ENCODE measurements at places on chromosomes 16 and 17.
A peak's percentile ranks its signal among the peaks of the same experiment; 100 is the strongest.

DNA sequence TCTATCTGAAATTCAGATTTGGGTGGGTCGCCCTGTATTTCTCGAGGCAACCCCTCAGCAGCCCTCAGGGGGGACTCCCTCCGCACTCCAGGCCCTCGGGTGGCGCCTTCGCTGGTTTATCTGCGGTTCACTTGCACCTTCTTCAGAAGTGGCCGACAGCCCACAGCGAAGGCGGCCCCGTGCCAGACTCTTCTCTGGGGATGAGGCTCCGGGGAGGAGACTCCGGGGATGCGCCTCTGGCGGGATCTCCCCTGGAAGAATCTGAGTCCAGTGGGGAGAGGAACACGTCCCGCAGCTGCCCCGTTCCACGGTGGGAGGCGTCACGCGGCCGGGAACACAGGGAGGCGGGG, 63.9 kb upstream of the DNAJA2 start:
- no peak for DNase-seq

GRCh38 chr17:44971776-44972483, 3.8 kb upstream of the C1QL1 start:
- DNase-seq: no peak

DNA sequence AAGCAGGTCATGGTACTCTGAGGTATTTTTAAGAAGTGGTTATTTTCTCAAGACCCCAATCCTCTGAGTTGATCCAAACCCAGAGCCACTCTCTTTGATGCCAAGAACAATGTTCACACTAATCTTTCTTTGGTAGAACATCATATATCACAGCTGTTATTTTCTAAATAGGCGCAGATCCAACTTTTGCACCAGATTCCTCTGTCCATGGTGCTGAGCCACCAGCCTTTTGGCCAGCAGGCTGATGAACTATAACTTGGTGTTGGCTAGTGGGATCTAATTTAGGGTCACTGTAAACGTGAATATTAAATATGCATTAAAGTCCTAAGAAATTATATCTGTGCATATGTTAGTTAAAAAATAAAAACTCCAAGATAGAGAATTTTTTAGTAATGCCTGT, 7.0 kb upstream of the ZKSCAN2 start:
- no peak for DNase-seq

- DNase-seq: peak; percentile 26
Measured at GRCh38 chr17:9436630-9437029, 139.0 kb downstream of the STX8 start.

- DNase-seq: no peak
Measured at GRCh38 chr16:1650131-1650530, 27.9 kb upstream of the JPT2 start.

DNA sequence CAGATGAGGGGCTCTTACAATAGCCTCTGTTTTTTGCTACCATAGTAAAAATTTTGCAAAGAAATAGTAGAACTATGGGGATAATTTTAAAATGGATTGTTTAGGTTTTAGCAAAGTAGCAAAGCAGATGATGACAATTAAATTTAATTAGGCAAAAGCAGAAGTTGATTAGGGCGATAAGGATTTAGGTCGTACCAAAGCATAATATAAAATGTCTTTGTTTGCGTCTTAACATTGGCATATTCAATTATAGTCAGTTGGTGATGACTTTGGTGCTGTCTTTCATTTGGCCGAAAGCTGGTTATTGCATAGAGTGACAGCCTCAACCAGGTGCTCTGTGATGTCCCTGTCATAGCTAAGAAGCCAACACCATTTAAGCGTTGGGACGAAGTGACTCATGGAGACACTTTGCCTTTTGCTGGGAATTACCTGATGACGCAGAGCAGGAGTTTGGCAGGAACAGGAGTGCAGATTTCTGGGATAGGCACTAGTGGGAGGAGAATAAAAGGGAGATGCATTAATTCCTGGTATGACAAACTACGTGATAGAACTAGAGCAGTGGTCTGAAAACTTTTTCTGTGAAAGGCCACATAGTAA, 38.3 kb downstream of the MAP2K6 start:
- DNase-seq: no peak

DNA sequence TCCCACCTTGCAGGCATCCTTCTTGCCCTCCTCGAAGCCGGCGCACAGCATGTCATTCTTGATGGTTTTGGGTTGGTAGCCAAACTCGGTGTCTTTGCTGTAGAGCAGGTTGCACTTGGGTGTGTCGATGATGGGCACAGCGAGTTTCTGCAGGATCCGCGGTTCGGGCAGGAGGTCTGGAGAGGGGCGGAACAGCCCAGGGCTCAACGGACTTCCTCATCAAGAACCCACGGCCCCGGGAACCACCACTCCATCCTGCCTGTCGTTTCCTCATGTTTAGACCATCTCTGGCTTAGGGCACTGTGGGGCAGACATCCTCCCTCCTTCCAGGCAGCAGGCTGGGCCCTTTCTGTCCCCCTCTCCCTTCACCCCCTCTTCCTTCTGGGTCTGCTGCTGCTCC, 6.5 kb downstream of the PRSS27 start:
- no peak for DNase-seq

GRCh38 chr17:49993423-49994060, 1.5 kb downstream of the DLX3 start:
- no peak for DNase-seq

- no peak for DNase-seq
Measured at GRCh38 chr16:48537909-48538745, 71.9 kb downstream of the N4BP1 start.

- no peak for DNase-seq
Measured at GRCh38 chr16:54986409-54986808, 55.7 kb downstream of the IRX5 start.

DNA sequence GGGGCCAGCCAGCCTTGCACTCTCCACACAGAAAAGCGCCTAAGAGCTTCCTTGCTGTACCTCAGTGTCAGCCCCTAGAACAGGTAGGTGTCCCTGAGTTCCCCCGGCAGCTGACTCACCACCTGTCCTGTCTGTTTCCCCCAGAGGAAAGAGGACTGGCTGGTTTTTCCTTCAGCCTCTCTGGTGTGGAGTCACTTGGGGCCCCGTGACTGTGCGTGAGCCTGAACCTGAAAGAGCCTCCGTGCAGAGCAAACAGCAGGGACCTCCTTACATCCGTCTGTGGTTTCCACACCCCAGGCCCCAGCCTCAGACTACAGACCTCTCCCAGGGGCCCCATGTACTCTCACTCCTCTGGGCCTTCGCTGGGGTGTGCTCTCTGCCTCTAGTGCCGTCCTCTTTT, 87.8 kb downstream of the GNAO1 start:
- DNase-seq: no peak

DNA sequence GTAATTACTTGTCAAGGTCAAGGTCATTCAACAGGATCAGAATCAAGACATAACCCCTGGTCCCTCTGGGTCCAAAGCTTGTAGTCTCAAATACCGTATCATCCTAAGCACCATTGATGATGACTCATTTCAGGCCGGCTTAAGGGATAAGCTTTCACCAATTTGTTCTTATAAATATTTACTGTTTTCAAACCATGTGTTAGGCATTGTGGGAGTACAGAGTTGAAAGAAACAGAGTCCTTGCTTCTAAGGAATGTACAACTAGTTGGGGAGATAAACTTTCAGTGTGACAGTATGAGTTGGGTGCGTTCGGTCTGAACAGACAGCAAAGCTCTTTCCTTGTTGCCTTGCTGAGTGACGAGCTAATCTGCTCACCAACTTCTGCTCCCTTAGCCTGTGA, 183.5 kb upstream of the MAF start:
- no peak for DNase-seq

- DNase-seq: no peak
Measured at GRCh38 chr17:54903375-54903774, 2.7 kb downstream of the TOM1L1 start.

GRCh38 chr17:56149266-56150036, 3.8 kb upstream of the ANKFN1 start:
- no peak for DNase-seq

DNA sequence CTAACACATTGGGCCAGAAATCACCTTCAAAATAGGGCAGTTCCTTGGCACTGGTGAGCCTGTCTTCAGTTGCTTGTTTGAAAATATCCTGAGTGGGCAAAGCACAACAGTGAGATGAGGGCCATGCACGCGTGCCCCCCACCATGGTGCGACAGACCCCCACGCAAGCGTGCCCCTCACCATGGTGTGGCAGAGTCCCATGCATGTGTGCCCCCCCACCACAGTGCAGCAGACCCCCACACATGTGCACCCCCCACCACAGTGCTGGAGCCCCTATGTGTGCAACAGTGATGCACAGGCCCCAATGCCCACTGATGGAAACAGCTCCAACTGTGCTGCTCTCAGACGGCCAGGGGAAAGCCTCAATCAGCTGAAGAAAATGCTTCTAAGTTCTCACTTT, 18.8 kb upstream of the TRAP1 start:
- no peak for DNase-seq

DNA sequence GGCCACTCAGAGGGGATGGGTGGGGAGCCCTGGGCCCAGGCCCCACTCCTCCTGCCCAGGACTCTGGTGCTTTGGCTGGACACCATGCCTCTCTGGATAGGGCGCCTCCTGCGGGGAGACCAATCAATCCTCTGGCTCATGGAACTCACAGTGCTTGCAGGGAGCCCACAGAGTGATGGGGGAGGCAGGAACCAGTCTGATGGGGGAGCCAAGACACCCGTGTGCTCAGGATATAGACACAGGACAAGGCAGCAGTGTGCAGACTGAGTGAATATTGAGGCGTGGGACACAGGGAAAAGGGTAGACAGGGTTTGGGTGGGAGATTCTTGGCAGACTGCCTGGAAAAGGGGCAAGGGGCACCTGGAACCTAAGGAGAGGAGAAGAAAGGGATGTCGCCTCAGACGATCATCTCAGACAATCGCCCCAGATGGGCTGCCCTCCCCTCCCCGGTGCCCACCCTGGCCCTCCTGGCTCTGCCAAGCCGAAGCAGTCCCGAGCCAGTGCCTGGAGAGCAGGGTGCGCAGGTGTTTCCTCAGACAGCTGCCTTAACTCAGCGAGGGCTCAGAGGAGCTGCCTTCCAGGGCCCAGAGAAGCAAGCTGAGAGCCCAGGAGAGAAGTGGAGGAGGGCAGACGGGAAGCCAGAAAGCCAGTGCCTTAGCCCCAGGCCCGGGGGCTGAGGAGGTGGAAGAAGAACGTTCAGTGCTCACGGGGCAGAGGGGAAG, 37.4 kb upstream of the DLX4 start:
- DNase-seq: no peak

GRCh38 chr17:68785565-68786486, 169.4 kb downstream of the ABCA8 start:
- no peak for DNase-seq

- DNase-seq: no peak
Measured at GRCh38 chr16:58500430-58501241, 693 bp downstream of the NDRG4 start.

GRCh38 chr17:47618410-47618809, 31.3 kb upstream of the KPNB1 start:
- DNase-seq: no peak

GRCh38 chr17:33520426-33521330, 227.6 kb upstream of the ASIC2 start:
- no peak for DNase-seq

DNA sequence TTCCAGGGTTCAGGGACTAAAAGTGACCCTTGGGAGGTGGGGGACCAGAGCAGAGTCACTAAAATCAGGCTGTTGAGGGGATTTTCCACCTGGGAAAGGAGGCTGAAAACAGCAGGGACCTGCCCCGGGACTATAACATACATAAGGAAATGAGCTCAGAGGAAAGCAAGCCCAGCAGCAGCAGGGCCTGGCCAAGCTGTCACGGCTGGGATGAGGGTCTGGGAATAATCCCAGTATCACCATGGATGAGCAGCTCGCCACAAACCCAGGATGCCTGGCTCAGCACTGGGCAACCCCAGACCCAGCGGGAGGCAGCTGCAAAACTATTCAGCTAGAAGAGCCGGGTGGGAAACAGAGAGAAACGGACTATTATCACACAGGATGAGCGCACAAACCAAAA, 72.4 kb downstream of the RPH3AL start:
- no peak for DNase-seq

- DNase-seq: no peak
Measured at GRCh38 chr16:57263541-57264351, 18.7 kb downstream of the ARL2BP start.

DNA sequence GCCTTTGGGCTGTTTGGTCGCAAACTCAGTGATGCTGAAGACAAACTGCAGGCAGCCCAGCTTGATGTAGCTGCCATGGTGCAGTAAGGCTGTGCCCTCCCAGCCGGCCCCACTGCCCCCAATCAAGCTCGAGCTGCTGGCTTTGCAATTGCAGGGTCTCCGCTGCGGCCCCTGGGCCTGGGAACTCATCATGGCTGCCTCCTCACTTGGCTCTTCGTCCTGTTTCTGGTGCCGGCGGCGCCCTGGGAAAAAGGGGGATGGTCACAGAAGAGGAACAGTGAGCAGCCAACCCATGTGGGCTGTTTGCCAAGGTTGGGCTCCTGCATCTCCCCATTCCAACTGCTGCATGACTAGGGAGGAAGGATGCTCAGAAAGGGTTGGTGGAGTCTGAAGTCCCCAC, 3.4 kb upstream of the DHRS13 start:
- DNase-seq: no peak

DNA sequence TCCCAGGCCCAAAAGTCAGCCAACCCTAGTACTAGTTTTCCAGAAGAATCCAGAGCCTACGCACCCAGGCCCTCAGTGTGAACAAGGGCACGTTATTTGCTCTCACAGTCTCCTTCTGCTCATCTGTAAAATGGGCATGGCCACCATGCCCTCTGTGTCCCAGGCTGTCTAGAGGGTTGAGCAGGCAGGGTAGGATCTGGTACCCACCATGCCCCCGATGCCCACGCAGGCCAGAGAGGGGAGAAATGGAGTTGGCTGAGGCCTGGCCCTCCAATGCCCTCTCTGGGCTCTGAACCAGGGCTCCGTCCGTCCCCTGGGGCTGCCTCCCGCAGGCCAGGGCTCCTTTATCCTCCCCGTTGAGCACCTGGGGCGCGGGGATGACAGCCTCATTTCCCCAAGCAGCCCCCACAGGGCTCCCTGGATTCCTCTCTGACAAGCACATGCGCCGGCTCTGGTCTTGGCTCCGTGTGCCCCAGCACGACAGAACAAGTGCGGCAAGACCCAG, 9.1 kb upstream of the BAHCC1 start:
- DNase-seq: no peak

- no peak for DNase-seq
Measured at GRCh38 chr17:7132511-7133094, 18.0 kb upstream of the ASGR2 start.

- DNase-seq: no peak
Measured at GRCh38 chr16:21984062-21984461, 16.9 kb downstream of the PDZD9 start.

GRCh38 chr17:73396431-73397277, 84.9 kb upstream of the CDC42EP4 start:
- no peak for DNase-seq

GRCh38 chr16:49277766-49278566, 3.7 kb downstream of the CBLN1 start:
- no peak for DNase-seq

DNA sequence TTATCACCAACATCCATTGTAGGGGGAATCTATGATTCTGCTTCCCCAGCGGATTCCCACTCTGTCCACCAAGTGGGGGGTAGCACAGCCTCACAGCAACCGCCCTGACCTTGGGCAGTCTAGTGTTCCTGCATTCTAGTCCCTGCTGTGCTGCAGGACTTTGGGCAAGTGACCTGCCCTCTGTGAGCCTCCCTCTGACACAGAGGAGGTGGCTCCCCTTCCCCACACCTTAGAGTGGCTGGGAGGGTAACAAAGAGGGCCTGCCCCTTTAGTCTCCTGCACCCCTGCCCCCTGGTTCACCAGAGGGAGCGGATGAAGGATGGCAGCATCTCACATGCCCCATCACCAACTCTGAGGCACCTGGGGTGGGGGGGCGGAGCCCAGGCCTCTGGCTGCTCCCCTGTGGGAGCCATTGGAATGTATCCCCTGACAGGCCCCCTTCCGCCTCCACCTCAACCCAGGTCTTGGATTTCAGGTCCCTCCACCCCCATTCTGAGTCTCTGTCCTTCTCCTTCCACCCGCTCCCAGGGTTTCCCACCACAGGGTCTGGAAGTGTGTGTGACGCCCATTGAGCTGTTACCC, 10.1 kb downstream of the GAS2L2 start:
- no peak for DNase-seq

Data from GM04503 (cell line).